Hypothalamus (tissue), 51 donors: ENCODE measurements at places on chromosomes 16 and 17.

- no peak for DNase-seq
Measured at GRCh38 chr17:78041386-78042179, 83.1 kb downstream of the TNRC6C start.

DNA sequence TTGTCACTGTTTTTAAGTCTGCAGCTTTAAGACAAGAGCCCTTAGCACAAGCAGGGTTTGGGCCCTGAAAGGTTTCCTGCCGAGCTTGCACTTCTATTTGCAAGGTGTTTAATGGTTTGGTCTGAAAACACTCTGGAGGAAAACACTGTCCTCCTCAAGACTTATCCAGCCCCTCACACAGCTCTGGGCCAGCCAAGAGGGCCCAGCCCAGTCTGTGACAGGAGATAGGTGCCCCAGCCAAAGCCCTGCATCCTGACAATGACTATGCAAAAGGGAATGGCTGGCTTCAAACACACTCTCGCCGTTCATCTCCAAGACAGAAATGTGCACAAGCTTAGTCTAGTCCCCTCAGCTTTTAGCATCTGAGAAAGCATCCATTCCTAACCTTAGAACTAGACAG is 26.9 kb downstream of the MPG start:
- no peak for DNase-seq

DNA sequence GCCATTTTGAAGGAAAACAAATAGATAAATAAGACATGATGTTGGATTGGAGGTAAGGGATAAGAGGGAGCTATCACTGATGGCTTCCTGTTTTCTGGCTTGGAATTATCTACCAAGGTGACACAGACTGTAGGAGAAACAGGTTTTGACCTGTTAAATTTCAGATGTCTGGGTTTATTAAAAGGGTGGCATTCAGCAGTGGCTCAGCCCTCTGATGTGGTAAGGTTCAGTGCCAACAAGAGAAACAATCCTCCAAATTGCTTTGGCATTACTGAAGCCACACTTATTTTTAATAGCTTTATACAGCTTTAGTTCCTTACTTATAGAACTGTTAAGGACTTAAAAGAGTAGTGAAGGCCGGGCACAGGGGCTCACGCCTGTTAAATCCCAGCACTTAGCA is 37.0 kb upstream of the AKAP1 start:
- no peak for DNase-seq

DNA sequence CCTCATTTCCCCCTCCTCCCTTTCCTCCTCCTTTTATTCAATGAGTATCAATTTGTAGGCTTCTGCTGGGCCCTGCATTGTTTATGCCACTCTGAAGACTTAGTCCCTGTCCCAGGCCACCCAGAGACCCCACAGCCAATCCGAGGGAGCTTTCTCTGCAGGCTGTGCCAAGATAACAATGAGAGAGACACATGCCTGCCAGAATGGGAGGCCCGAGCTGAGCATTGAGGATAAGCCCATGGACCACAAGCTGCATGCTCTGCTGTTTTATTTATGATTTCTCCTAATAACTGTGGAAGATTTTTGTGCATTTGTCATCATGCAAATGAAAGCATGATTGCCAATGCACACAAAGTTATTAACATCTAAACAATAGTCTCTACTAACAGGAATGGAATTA is 3.0 kb downstream of the RCVRN start:
- no peak for DNase-seq

DNA sequence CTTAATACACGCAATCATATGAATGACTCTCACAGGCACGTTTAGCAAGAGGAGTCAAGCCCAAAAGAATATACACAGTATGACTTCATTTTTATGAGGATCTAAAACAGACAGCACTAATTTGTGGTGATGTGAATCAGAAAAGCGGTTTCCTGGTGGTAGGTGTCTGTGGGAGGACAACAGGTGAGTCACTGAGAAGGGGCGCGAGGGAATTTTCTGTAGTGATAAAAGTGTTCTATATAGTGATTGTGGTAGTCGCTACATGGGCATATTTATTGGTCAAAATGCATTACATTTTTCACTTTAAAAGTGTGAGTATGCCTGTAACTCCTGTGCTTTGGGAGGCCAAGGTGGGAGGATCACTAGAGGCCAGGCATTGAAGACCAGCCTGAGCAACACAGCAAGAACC is 7.6 kb upstream of the TNRC6A start:
- DNase-seq, result no peak

DNA sequence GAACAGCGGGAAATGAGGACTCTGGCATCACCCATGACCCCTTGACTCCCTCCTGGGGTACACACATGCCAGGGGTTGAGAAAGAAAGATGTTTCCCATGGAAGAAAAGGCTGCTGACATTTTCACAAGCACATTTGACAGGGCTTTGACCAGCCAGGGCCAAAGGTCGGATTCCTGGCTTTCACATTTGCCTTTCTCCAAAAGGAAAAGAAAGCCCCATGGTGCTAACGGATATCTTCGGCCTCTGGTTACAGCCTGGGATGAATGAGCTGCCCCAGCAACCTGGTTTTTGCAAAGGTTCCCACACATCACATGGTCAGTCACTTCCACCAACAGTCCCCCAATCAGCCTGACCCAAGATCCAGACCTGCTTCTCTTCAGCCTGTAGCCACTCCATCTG is 478.2 kb upstream of the CDH11 start:
- no peak for DNase-seq
